ENCODE measurements at places on chromosomes 2 and 18. TPM values are rescaled to one million over a fixed set of nuclear protein-coding genes. Genes with fewer than 3 reads are reported as not detected.
A peak's percentile ranks its signal among the peaks of the same experiment; 100 is the strongest.

Gene COL5A2
- polyA plus RNA-seq, result 0.13 TPM

DNA sequence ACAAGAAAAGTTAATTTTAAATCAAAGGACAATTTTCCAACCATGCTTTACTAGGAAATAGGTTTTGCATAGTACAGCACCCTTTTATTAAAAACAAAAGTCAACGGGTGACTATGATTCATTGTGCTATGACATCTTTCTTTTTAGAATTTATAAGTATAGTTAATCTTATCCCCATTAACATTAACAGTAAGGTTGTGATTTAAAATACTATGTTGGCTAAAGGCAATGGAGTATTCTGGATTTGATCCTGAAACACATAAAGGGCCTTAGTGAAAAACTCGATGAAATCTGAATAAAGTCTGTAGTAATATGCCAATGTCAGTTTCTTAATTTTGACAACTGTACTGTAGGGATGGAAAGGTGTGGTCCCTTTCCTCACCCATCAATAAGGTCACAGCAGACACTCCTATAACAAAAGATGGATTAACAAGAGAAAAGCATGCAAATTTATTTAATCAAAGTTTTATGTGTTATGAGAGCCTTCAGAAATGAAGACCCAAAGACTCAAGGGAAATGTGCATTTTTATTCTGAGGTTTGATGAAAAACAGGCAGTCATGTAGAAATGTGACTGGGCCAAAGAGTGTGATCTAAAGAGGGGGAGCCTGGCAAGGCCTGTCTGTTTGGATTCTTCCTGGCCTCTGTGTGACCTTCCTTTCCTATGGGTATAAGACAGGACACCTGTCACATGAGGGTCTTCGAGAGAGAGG is 731.4 kb downstream of the TSN start:
- no peak for DNase-seq
- no peak overlapping the region for H3K4me3 ChIP-seq
- no peaks in the 10 kb centered on the region for H3K36me3 ChIP-seq
- no peaks in the 10 kb centered on the region for H3K4me1 ChIP-seq
- no peaks in the 10 kb centered on the region for H3K27me3 ChIP-seq

Gene ASPRV1
- polyA plus RNA-seq, result 0.52 TPM

Gene SPHKAP
- not detected for polyA plus RNA-seq

Gene AFF3
- 0.49 TPM for polyA plus RNA-seq

- no peaks in the 10 kb centered on the region for H3K36me3 ChIP-seq
- no peak overlapping the region for H3K27ac ChIP-seq
- no peak overlapping the region for H3K4me3 ChIP-seq
- peak; percentile 0 for DNase-seq
- no peaks in the 10 kb centered on the region for H3K4me1 ChIP-seq
Observed at GRCh38 chr2:76197842-76198448, 487.2 kb upstream of the GCFC2 start.

DNA sequence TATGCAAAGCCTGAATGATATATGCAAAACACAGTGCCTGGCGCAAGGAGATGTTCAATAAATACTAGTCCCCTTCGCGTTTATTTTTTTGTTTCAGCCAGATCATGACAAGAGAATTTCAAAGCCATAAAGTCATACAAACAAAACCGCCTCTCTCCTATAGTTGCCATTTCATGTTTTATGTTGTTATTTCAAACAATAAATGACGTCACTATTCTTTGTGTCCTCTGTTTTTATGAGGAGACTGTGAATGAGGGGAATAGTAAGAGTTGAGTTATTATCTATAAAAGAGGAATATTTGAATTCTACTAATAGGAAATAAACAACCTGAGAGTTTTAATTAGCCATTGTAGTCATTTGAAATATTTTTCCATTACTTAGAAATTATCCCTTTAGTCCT is 464.5 kb downstream of the THSD7B start:
- no peak overlapping the region for H3K4me3 ChIP-seq
- H3K36me3 ChIP-seq, result no peaks in the 10 kb centered on the region
- no peak overlapping the region for H3K27ac ChIP-seq

Gene MAL
- polyA plus RNA-seq, result 0.39 TPM

DNA sequence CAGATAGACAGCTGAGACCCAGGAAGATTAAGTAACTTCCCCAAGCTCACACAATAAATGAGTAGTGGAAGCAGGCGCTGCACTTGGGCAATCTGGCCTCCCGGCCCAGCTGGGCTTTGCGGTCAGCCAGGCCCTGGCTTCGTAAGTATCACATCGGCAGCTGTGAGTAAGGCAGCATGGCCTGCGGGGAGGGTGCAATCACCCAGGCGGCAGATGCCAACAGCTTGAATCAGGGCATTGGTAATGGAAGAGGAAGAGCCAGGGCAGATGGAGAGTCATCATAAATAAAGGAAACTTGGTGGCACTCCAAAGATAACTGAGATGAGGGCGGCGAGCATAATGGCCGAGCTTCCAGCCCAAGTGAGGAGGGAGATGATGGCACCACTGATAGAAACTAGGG is 217.9 kb upstream of the PID1 start:
- H3K27me3 ChIP-seq, result no peaks in the 10 kb centered on the region
- no peaks in the 10 kb centered on the region for H3K4me1 ChIP-seq
- no peaks in the 10 kb centered on the region for H3K36me3 ChIP-seq
- no peak for DNase-seq
- no peak overlapping the region for H3K4me3 ChIP-seq
